Activated B cell treated with CpG ODN at 0.5 μM for 24 hours (primary cell): ENCODE measurements at places on chromosomes 2 and 18.

DNA sequence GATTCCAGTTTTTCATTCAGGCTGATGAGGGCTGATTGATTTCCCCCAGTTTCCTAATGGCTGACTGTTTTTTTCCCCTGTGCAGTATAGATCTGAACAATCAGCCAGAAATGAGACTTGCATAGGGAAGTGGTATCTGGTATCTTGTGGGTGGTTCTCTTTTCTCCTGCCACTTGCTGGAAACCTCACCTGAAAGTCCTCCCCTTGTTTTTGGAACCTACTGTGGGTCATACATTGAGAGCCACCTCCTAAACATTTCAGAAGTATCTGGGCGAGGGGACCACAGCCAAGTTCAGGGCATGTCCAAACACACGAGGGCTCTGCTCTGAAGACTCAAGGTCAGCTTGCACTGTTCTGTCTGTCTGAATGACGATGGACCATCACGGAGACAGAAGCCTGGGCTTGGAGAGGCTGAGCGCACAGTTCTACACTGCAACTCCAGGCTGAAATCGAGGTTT lies 19.3 kb downstream of the ALPK2 start:
- DNase-seq, result no peak

DNA sequence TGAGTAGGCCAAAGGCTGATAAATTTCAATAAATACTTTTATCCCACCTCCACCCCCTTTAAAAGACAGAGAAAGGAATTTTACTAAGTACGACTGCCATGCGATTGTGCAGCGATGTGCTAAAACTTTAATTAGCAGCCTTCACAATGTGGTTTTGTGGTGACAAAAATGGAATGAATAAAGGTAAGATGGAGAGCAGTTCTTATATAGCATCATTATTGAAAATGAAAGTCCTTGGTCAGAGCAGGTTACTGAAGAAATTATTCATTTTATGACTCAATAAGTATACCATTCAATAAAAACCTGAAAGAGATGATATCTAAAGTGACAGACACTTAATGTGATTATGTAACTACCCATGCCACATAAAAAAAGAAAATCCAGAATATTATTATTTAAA lies 33.2 kb upstream of the MTIF2 start:
- DNase-seq, result no peak

- no peak for DNase-seq
Measured at GRCh38 chr2:230129343-230129742, 60.6 kb upstream of the SLC16A14 start.

DNA sequence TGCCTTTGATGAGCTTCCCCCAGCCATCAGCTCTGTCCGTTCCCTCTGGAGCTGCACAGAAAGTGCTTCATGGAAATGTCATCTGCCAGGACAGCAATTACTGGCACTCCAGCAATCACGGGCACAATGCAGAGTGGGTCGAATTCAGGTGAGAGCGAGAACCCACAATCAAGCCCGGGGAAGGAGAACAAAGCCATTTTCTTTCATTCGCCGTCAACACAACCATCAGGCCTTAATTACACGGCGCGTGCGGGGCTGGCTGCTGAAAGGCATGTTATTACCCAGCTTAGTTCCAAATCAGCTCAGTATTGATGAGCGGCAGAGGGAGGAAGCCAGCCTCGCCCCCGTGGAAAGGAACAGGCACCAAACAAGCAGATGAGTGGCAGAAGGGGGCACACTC lies 143.9 kb downstream of the MYT1L start:
- no peak for DNase-seq

- DNase-seq, result no peak
Measured at GRCh38 chr18:63102941-63103744, 216.4 kb downstream of the BCL2 start.

DNA sequence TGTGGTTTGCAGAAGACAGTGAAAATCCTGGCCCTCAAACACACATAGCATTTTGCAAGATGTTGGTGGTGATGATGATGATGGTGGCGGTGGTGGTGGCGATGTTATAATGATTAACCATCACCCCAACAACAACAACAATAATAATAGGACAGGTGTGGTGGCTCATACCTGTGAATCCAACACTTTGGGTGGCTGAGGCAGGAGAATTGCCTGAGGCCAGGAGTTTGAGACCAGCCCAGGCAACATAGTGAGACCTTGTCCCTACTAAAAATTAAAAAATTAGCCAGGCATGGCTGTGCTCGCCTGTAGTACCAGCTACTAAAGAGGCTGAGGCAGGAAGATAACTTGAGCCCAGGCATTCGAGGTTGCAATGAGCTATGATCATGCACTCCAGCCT lies 3.8 kb downstream of the VIT start:
- no peak for DNase-seq
